ENCODE measurements at places on chromosomes 3 and 15. TPM values are rescaled to one million over a fixed set of nuclear protein-coding genes. Genes with fewer than 3 reads are reported as not detected.

CCR9 gene
- not detected for total RNA-seq

TRPC1 gene
- 91.6 TPM for total RNA-seq

CPEB1 gene
- total RNA-seq = 4.4 TPM

PDCD6IP gene
- 172 TPM for total RNA-seq
